ENCODE measurements at places on chromosomes 11 and 22.

- DNase-seq, result no peak
Observed at GRCh38 chr11:44978274-44978960, 27.7 kb upstream of the TP53I11 start.

DNA sequence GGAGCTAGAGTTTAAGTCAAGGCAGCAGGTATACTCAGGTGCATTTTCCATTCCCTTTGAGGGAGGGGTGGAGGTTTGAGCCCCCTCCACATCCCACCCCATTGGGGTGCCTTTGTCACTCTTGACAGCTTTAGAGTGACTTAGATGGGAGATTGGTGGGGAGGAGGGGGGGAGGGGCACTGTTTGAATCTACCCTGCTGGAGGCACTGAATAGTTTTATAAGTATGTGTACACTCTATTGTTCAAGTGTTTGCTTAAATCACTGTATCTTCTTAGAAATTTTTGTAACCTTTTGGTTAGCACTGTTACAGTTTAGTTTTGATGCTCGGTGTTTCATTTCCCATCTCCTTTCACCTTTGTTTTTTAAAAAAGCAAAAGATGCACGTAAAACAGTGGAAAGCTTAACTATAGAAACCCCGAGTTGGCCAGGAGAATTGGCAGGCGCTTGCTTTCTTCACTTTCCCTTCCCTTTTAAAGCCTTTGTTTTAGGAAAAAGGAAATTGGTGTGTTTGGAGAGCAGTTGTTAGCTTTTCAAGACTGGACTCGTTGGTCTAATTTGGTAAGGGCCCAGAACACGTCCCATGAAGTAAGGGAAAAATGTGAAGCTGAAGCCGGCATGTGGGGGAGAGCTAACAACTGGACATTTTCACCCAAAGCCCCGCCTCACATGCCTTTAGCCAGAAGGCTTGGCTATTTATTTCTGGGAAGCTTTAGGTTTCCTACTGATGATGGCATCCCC is 42.8 kb downstream of the TNRC6B start:
- no peak for DNase-seq

GRCh38 chr11:72724021-72724551 is 28.1 kb downstream of the ARAP1 start:
- DNase-seq, result no peak

DNA sequence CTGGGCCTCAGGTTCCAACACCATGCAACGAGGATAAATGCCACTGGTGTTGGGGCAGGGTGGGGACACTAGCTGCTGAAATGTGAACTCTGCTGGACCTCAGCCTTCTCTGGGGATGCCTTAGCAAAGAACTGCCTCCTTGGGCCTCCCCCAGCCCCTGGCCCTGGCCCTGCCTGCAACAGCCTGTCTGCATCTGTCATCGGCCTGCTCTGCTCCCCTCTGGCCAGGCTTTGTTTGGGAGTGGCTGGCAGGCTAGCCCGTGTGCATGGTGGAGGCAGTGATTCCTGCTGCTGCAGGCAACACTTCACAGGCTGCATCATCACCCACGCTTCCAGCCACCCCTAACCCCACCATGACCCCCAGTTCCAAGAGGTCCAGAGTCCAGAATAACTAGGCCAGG is 11.5 kb upstream of the MYOD1 start:
- DNase-seq, result no peak

- DNase-seq, result no peak
Observed at GRCh38 chr22:21797444-21798221, 62.0 kb upstream of the YPEL1 start.

GRCh38 chr11:270451-271318 is 7.5 kb upstream of the NLRP6 start:
- DNase-seq, result no peak

DNA sequence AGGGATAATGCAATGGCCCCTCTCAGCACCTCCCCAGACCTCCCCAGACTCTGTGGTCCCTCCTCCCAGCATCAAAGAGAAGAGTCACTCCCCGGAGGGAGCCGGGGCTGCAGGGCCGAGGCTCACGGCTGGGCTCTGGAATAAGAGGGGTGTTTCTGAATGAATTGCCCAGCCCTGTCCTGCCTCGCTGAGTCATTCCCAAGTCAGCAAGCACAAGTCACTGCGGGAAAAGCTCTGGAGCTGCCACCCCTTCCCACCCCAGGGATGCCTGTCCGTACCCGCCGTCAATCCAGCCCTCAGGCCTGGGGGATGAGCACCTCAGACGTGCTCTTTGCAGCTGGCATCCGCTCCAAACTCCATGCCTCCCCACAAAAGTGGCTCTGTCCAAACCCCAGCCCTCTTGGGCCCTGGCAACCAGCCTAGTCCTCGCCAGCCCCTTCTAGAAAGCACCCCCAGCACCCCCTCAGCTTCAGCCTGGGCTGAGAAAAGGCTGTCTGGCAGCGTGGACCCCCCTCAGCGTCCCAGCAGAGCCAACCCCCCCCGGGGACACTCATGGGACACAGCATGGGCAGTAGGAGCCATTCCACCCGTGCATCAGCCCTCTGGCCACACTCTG is 22.7 kb downstream of the CELSR1 start:
- no peak for DNase-seq

DNA sequence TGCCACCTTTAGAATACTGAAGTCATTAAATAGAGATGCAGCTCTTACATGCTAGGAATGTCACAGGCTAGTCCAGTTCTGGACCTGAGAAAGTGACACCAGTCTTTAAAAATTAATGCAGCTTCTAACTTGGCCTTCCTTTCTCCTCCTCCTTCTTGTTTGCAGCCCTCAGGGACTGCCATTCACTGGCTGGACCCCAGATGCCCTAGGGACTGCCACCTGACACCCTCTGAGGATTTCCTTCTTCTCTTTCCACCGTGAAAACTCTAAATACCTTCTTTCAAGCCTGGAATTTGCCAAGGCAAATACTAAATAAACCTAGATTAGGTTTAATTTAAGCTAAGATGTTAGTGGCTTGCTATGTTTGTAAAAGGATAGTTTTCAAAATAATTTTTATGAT is 78.4 kb downstream of the MUC15 start:
- no peak for DNase-seq

DNA sequence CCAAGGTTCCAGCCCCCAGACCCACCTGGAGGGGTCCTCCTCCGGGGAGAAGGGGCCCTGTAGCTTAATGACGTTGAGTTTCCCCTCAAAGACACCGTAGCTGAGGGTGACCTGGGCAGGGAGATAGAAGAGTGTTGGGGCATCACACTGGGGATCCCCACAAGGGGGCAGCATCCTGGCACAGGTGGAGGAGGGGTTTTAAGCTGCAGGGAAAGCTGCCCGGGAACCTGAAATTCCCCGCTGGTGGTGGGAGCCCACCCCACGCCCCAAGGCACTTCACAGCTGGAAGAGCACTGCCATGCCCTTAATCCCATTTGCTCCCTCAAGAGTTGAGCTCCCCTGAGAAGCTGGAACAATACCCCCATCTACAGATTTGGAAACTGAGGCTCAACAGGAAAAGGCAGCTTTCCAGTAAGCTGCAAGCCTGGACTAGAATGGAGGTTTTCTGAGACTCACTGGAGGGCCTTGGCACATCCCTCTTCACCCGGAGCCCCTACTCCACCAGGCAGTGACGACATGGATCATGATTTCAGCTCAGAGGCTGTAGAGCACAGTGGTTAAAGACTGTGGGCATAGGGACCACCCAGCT is 13.7 kb downstream of the MFNG start:
- no peak for DNase-seq

GRCh38 chr22:22169923-22170322 is 74.7 kb upstream of the VPREB1 start:
- DNase-seq, result no peak

GRCh38 chr22:21928048-21928447 is 24.6 kb downstream of the PPM1F start:
- no peak for DNase-seq

GRCh38 chr11:44954051-44954906 is 3.6 kb upstream of the TP53I11 start:
- DNase-seq, result no peak

GRCh38 chr22:33524511-33525260 is 395.6 kb downstream of the LARGE1 start:
- no peak for DNase-seq

GRCh38 chr11:36454941-36455631 is 55.0 kb downstream of the TRAF6 start:
- no peak for DNase-seq

GRCh38 chr11:56852131-56852530 is 103.6 kb upstream of the OR9G4 start:
- no peak for DNase-seq

DNA sequence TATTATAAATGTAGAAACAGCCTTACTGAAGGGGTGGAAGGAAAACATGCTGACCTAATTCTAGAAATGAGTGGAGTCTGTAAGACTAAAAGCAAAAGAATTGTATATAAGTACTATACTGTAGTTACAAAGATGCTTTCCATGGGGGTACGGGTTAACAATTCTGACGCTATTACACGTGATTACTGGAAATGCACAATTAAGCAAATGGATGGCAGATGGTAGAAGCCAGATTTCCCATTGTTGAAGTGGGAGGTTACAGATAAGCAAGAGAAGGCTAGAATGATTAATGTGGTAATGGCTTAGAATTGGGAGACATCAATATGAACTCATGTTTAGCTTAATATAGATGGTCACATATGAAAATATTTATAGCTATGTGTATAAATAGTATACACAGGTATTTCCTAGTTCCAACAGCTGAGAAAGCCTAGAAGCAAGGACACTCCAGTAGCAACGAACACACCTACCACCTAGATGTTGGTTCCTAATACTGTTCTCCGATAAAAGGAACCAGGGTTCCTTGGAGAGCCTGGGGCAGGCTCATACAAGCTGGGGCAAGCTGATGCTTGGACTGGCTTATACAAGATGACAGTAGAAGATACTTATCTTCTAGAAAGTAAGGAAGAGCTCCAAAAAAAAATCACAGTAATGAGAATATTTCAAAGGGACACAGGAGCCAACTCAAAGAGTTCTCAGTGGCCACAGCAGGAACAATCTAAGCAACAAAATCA is 13.5 kb downstream of the SMC1B start:
- DNase-seq, result no peak

DNA sequence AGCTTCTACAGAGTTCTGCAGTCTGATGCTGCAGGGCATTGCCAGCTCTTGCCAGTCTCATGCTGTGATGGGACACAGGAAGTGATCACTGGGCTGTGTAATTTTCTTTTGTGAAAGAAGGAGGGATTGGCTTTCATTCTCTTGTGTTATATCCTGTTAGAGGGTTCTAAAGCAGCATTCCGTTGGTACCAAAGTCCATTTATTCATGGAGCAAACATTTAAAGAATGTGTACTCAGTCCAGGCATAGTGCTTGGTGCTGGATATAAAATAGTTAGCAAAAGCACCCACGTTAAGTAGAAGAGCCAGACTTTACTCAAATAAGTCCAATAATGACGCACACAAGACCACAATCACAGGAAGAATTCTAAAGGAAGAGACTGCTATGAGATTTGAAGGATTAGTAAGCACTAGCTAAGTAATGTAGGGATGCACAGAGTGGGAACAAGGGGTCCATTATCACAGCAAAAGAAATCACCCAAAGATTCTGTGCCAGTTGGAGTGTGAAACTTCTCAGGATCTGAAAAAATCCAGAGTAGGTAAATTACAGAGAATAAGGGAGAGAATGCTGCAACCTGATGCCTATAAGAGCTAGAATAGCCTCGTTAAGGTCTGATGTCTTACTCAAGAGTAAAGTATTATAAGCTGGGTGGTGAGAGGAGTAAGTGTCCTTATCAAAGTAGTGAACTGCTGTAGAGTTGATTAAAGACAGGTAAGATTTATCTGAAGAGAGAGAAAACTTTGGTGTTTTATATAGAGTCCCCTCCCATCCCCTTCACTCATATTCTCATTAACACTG is 728.3 kb downstream of the METTL15 start:
- no peak for DNase-seq

DNA sequence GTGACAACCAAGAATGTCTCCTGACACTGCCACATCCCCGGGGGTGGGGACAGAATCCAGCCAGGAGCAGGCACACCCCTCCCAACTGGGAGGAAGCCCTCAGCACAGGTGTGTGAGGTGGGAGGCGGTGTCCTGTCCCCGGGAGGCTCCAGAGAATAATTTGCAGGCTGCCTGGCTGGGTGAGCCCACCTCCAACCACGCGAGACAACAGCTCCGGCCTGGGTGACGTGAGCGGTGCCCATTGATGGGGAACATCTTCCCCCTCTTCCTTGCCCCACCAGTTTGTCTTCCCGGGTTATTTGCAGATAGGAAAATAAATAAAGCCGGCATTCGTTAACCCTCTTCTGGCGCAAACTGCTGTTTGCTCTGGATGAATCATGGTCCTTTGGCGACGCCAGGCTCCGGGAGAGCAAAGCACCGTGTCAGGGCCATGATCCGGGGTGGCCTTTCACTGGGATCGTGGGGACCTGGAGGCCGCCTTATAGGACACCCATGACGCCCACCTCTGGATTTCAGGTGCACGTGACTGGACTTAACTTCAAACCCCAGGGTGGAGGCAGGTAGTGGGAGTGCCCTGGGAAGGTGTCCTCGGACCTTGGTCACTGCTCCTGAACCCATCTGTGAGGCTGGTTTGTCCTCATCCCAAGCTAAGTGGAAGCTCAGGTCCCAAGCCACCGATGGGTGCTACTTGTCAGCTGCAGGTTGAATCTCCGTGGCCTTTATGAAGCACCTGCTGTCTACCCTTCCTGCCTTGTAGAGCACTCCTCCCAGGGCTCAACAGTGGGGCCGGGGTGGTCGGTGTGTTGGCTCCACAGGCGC is 13.9 kb downstream of the CCND1 start:
- DNase-seq, result no peak

DNA sequence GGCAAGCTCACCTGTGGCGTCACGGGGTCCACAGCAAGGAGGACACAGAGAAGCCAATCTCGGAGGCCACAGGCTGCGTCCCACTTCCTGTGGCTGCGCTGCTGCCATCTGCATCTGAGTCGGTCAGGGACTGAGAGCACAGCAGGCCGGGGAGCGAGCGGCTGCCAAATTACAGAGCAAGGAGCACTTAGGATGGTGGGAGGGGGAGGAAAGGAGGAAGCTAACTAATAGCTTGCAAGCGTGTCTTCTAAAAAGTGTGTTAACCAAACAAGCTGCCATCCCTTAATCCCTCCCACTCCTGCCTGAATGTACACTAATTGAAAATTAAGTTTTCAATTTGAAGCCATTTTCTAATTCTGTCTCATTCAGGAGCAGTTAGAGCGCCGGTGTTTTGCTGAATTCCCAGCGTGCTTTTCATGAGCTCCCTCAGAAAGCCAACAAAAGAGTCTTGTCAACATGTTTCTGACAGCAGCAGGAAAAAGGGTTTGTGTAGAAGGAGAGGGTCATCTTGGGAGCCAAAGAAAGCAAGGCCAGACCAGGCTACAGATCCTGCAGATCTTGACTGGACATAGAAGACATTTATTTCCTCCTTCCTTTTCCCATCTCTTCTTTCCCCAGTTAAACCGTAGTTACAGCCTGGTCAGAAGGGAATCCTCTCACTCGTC is 42.4 kb upstream of the API5 start:
- no peak for DNase-seq

- DNase-seq, result no peak
Observed at GRCh38 chr11:118471030-118471429, 34.7 kb downstream of the KMT2A start.

- no peak for DNase-seq
Observed at GRCh38 chr11:79570104-79570503, 129.3 kb upstream of the TENM4 start.

GRCh38 chr11:94838027-94838731 is 70.0 kb downstream of the AMOTL1 start:
- no peak for DNase-seq

Data from hematopoietic multipotent progenitor cell treated with erythropoietin and hydrocortisone succinate and interleukin-3 and kit ligand, for 17 days (in vitro differentiated cells).